ENCODE measurements at places on chromosomes 2 and 18.

DNA sequence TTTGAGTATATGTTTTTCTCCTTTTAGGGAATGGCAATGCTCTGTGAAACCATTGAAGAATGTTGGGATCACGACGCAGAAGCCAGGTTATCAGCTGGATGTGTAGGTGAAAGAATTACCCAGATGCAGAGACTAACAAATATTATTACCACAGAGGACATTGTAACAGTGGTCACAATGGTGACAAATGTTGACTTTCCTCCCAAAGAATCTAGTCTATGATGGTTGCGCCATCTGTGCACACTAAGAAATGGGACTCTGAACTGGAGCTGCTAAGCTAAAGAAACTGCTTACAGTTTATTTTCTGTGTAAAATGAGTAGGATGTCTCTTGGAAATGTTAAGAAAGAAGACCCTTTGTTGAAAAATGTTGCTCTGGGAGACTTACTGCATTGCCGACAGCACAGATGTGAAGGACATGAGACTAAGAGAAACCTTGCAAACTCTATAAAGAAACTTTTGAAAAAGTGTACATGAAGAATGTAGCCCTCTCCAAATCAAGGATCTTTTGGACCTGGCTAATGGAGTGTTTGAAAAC is 82.3 kb downstream of the ACVR2A start:
- DNase-seq, result no peak

GRCh38 chr2:74051504-74051903 is 66.8 kb downstream of the TET3 start:
- no peak for DNase-seq

- DNase-seq, result no peak
Measured at GRCh38 chr2:26542676-26543505, 65.0 kb upstream of the OTOF start.

DNA sequence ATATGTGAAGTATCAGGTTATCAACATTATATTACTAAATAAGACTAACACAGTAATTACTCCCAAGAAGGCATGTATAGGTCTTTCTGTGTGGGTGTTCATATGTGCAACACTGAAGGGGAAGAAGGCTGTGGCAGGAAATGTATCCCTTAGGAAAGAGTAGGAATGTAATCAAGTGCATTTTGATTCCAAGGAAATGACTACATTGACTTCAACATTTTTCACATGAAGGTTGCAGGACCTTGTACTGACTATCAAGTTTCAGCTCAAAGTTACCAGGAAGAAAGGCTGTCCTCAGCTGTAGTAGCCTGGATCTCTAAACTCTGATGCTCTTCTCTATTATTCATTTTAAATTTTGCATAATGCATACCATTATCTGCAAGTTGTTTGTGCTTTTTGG is 680.8 kb downstream of the NYAP2 start:
- DNase-seq, result no peak
